ENCODE measurements at places on chromosomes 3 and 15.

DNA sequence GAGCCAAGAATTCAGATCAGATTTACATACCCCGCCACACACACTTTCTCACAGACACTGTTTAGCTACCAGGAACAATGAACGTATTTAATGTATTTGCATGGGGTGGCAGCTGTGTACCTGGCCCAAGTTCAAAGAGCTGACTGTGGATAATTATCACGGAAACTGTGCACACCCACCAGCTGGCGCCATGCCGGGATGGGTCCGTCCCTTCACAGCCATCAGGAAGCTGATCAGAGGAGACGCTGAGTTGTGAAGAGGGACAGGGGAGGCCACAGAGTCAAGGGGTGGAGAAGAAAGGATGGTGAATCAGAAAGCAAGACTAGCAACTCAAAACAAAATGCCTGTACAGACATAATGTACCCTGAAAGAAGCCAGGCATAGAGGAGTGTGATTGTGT lies 13.1 kb upstream of the PLA2G4D start:
- DNase-seq: no peak

- no peak for DNase-seq
Measured at GRCh38 chr3:32500880-32501782, 1.5 kb downstream of the CMTM6 start.

DNA sequence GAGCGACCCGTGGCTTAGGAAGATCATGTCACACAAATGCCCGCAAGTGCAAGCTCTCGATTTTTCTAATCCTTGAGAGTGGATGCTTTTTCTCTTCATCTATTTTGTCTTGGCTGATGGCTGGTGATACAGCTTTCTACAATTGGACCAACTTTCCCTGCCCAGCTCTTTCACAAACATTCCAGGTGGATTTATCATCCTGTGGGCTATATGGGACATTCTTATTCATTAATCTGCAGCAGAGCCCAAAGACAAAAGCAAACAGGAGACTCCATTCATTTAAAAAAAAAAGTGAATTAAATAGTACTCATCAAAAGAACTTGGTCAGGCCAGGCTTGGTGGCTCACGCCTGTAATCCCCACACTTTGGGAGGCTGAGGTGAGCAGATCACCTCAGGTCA lies 14.2 kb upstream of the TSEN2 start:
- DNase-seq: no peak

- DNase-seq: peak; percentile 60
Measured at GRCh38 chr15:72237029-72237852, 6.3 kb upstream of the PKM start.

- DNase-seq: no peak
Measured at GRCh38 chr15:29270169-29270955, 740 bp upstream of the NSMCE3 start.

DNA sequence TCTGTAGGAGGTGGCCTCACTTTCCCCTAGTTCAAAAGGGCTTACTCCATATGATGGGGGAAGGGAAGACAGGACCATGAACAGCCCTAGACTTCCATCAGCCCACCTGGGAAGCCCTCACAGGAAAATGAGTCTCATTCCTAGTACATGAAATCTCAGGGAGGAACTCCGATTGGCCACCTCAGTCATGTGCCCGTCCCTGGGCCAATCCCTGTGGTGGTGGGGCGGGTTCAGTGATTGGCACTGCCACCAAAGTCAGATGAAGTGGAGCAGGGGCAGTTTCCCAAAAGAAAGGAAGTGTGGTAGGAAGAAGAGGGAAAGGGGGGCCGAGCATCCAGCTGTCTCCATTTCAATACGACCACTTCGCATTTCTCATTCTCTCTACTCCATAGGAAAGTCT lies 25.9 kb upstream of the GP9 start:
- no peak for DNase-seq

DNA sequence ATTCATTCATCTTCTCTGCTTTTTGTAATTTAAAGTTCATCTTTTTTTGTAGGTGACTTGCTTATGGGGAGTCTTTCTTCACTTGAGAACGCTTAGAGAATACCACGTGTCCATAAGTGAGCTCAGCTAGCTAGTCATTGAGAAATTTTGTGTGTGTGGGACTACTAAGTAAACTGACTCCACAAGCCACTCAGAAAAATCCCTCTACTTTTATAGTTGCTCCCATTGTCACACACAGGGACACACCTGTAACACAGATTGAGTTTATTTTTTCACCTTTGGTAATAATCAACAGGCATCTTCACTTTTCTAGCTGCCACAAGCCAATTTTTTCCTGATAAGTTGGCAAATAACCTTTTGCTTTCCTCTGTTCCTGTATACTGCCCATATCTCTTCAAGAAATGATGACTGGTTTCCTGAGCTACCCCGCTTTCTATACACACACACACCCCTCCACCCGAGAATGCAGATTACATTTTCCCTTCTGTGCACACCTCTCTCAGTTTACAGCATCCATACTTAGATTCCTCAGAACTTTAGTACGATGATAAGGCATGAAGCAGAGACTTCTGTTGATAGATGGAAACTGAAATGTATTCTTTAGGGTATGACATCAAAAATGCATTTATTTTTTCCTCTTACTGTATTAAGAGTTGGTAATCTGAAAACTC lies 4.6 kb downstream of the TSC22D2 start:
- no peak for DNase-seq

DNA sequence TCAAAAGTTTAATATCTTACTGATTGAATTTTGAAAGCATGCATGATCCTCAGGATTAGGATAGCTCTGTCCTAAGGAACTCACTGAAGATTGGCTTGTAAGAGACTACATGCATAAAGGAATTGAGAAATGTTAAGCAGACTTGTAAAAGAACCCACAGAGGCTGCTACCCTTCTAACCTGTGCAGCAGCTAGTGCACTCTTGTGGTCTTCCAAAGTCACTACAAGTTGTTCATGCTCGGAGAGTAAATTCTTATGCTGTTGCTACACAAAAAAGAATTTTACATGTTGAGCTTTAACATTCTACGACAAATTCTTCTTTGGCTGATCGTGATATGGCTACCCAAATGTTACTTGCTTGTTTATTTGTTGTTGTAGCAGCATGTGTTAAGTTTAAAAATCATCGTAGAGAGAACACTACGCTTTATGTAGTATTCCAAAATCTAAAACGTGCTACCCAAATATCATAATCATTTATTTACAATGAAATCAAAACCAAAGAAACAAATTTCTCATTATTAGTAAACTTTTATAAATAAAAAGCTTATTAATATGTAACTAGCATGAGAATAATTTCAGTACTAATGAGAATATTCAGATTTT lies 55.0 kb downstream of the GOLIM4 start:
- no peak for DNase-seq

- no peak for DNase-seq
Measured at GRCh38 chr15:72178976-72179585, 18.5 kb downstream of the GRAMD2A start.

DNA sequence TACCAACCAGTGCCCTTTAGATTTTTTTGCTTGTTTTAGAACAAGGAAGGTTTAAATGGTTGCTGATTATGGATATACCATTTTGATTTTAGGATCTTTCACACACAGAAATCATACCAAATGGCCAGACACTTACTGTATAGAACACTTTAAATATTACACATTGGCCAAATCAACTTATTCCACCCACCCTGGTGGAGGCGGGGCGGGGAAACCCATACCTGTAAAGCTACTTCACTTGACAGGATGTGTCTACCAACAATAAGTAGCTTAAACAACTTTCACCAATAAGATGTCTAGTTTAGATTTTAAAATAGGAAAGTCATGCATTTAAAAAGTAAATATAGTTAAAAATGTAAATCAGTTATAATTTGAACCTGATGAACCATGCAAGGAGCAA lies 17.0 kb upstream of the SFMBT1 start:
- no peak for DNase-seq

Measured in activated CD8-positive, alpha-beta memory T cell treated with anti-CD3 and anti-CD28 coated beads, Interleukin-2, amount 50 U/mL, for 4 hours (primary cell).